ENCODE measurements at places on chromosomes 7 and 10. TPM values are rescaled to one million over a fixed set of nuclear protein-coding genes. Genes with fewer than 3 reads are reported as not detected.

CC2D2B gene
- total RNA-seq, result 0.11 TPM

TBX20 gene
- total RNA-seq, result not detected

DNA sequence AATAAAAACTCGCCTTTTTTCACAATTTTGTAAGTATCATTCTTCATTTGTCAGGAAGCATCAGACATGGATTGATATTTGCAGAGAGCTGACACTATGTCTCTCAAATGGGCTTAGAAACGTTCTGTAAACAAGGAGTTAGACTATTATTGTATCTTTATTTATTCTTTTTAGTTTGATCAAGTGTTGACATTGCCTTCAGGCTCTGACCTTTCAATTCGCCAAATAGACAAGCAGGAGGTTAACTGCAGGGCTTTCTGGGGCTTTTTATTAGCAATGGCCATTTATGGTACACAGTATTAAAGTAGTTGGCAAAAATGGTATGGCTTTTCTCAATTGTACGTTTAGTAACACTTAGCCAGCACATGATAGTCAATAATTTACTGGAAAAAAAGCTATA is 221.7 kb downstream of the ZWINT start:
- DNase-seq, result no peak

- DNase-seq, result no peak
Observed at GRCh38 chr7:100079024-100079560, 2.4 kb downstream of the ZNF3 start.

GRCh38 chr10:23514321-23514720 is 75.4 kb downstream of the OTUD1 start:
- DNase-seq, result no peak
